Right lung (tissue), 10 donors: ENCODE measurements at places on chromosomes 11 and 22.
A peak's percentile ranks its signal among the peaks of the same experiment; 100 is the strongest.

DNA sequence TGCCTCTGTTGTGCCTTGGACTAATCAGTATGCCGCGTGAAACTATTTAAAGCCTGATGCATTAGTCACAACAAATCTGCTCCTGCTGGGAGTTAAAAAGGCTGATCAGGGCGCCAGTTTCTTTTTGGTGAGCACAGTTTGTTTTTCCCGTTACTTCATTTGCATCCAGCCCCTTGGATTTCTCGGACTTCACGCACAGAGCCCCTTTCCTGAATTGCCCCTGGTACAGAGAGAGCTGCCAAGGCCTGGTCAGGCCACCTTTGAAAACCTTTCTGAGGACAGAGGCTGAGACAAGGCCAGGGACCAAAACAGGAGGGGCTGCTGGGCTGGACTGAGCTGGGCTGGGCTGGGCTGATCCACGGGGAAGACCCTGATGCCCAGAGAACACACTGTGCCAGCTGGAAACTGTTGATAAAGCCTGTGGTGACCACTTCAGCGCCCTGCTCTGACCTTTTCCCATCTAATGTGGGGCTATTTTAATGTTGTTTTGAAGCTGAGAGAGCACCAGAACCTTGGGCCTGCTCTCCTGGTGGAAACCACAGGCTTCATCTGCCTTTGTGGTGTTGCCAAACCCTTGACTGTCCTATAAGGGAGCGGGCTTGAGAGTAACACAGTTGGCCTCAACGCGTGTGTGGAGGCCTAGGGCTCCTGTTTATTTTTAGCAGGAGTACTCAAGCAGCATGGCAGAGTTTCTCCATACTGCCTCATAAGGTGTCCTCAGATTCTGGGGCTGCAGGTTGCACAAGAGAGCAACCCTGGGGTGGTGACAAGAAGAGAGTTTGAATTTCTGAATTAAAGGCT is 44.2 kb downstream of the NAV2 start:
- DNase-seq = no peak

GRCh38 chr11:75461151-75461550 is 28.1 kb upstream of the KLHL35 start:
- DNase-seq = no peak

- DNase-seq = no peak
These were observed 87.2 kb upstream of the GRIK4 start for GRCh38 chr11:120424185-120424969.

GRCh38 chr11:44094260-44094868 is 1.1 kb upstream of the EXT2 start:
- peak; percentile 49 for DNase-seq

GRCh38 chr11:78993802-78994430 is 419.3 kb upstream of the NARS2 start:
- DNase-seq = peak; percentile 37

DNA sequence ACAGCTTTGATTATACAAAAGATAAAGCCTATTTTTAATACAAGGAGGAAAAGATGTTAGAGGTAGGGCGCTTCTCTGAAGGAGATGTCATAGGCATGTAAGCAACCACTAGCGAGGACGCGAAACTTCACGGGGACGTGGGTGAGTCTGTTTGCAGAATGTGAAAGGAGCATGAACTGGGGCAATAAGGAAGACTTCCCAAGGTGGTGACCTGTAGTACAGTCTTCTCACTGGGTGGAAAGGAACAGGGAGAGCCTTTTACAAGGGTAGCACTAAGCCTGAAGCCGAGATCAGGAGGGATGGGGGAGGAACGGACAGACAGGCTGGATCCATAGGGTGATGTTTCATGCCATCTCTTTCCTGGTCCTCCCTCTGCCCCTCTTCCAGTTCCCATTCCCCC is 10.0 kb upstream of the MICAL2 start:
- DNase-seq = no peak
